ENCODE measurements at places on chromosomes 5 and 9.

DNA sequence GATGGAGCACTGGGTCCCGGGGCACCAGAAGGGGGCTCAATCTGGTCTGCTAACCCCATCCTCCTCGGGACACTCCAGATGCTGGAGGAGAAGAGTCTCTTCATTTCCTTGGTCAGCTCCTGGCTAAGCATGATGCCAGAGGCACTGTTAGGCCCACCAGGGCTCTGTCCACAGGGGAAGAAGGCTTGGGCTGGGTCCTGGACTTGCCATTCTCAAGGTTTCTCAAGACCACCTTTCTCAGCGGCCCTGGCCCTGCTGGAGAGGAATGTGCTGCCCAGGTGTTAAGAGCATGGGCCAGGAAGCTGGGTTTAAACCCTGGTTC, 7.9 kb downstream of the SH2D3C start:
- H3K36me3 ChIP-seq, result peaks cover 5% of the 10 kb centered on the region
- H3K27ac ChIP-seq, result peak overlapping the region; percentile 96
- H3K27me3 ChIP-seq, result no peaks in the 10 kb centered on the region
- H3K4me1 ChIP-seq, result peaks cover 52% of the 10 kb centered on the region

DNA sequence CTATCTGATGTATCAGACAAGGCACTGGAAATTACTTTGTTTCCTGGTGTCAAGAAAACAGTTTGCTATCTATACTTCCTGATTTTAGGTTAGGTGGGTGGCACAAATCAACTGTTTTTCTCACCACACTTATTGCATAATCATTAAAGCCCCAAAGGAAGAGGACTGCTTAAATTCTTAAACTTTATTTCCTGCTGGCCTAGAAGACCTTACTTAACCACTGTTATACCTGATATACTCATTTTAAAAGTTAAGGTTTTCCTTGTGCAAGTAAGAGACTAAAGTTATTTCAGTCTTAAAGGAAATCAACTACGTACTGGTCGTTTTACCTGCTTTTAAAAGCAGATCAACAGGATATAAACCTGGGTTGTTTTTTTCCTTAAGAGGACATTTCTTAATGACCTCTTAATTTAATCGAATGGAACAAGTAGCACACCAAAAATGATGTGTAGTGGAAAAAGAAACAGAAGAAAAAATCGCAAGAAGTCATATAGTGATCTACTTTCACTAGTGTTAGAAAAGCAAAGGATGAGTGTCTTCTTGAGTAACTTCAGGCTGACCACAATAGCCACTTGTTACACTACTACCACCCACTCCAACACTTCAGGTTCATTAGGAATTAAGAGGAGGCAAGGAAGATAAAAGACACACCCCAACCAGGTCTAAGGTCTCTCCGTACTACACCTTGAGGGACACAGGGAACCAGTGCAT, 974 bp downstream of the CLINT1 start:
- peaks cover 5% of the 10 kb centered on the region for H3K36me3 ChIP-seq
- no peaks in the 10 kb centered on the region for H3K27me3 ChIP-seq
- H3K4me3 ChIP-seq, result peak overlapping the region; percentile 98
- H3K4me1 ChIP-seq, result peaks cover 57% of the 10 kb centered on the region

DNA sequence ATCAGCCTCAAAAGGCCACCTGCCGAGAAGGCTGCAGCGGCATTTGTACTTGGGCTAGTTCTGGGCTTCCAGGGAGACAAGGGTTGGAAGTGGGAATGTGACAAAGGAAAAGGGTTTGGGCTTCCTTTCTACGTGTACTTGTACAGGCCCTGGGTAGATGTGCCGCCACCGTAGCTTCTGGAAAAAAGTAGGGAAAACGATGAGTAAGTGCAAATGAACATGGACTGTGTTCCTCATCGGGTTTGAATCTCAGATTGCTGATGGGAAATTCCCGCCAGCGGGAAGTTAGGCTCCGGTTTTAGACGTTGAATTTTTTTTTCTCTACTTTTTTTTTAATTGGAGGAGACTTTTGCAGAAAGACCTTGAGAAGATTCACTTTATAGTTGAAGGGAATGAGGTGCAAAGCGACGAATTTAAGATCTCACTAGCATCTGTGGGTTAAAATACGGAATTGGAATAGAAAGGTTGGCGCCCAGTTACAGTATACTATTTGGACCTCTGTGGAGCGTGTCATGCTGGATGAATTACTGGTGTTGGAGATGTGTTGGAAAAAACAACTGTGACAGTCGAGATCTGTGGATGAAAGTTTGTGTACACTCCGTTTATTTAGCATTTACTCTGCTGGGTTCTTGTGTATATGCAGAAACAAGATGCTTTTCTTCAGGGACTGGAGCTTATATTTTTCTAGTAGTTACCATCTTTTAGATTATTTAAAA, 1.2 kb downstream of the G3BP1 start:
- H3K36me3 ChIP-seq, result no peaks in the 10 kb centered on the region
- H3K27ac ChIP-seq, result no peak overlapping the region
- peaks cover 43% of the 10 kb centered on the region for H3K4me1 ChIP-seq
- H3K27me3 ChIP-seq, result no peaks in the 10 kb centered on the region

- peaks cover 5% of the 10 kb centered on the region for H3K4me1 ChIP-seq
- peak; percentile 33 for DNase-seq
- H3K27me3 ChIP-seq, result no peaks in the 10 kb centered on the region
- H3K4me3 ChIP-seq, result no peak overlapping the region
- H3K27ac ChIP-seq, result peak overlapping the region; percentile 69
Observed at GRCh38 chr9:131478421-131478868, 24.3 kb upstream of the POMT1 start.

DNA sequence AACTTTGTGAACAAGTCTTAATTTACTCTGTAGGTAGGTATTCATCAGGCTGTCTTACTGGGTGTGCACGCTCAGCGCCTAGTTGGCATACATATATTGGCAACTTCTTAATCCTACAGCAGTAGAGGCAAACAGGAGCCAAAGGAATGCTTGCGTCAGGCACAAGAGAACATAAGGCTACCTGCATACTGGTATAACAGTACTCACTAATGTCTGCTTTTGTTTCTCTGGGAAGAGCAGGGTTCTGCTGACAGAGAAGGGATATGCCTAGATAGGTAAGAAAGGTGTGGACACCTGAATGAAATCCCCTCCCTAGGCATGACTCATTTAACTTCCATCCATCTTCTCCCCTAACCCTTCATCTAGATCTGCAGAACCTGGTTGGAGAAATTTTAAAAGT, 40.1 kb downstream of the ELL2 start:
- H3K4me1 ChIP-seq, result peaks cover 9% of the 10 kb centered on the region
- no peaks in the 10 kb centered on the region for H3K27me3 ChIP-seq
- no peak for DNase-seq
- H3K27ac ChIP-seq, result no peak overlapping the region
- H3K4me3 ChIP-seq, result no peak overlapping the region

GRCh38 chr5:92402045-92402444, 1018.9 kb upstream of the ARRDC3 start:
- no peaks in the 10 kb centered on the region for H3K27me3 ChIP-seq
- H3K4me1 ChIP-seq, result no peaks in the 10 kb centered on the region
- H3K27ac ChIP-seq, result no peak overlapping the region
- no peak overlapping the region for H3K4me3 ChIP-seq
- DNase-seq, result no peak

- no peaks in the 10 kb centered on the region for H3K36me3 ChIP-seq
- H3K27ac ChIP-seq, result no peak overlapping the region
- no peak for DNase-seq
- no peak overlapping the region for H3K4me3 ChIP-seq
- H3K27me3 ChIP-seq, result no peaks in the 10 kb centered on the region
Observed at GRCh38 chr9:120951960-120952618, 25.5 kb upstream of the TRAF1 start.

GRCh38 chr5:144779368-144779767, 608.7 kb downstream of the KCTD16 start:
- no peaks in the 10 kb centered on the region for H3K4me1 ChIP-seq
- H3K27ac ChIP-seq, result no peak overlapping the region
- H3K4me3 ChIP-seq, result no peak overlapping the region
- DNase-seq, result no peak
- no peaks in the 10 kb centered on the region for H3K27me3 ChIP-seq
- no peaks in the 10 kb centered on the region for H3K36me3 ChIP-seq

- H3K27me3 ChIP-seq, result no peaks in the 10 kb centered on the region
- no peak for DNase-seq
- H3K4me1 ChIP-seq, result peaks cover 5% of the 10 kb centered on the region
Observed at GRCh38 chr5:168317521-168318147, 26.2 kb downstream of the WWC1 start.

GRCh38 chr5:119270960-119271757, 84.7 kb upstream of the TNFAIP8 start:
- H3K27me3 ChIP-seq, result no peaks in the 10 kb centered on the region
- peak overlapping the region; percentile 99 for H3K4me3 ChIP-seq
- peak overlapping the region; percentile 91 for H3K27ac ChIP-seq
- no peak for DNase-seq
- peaks cover 9% of the 10 kb centered on the region for H3K36me3 ChIP-seq
